ENCODE measurements at places on chromosomes 6 and 20.

GRCh38 chr6:159298840-159299239, 129.6 kb downstream of the FNDC1 start:
- DNase-seq = no peak

- DNase-seq = no peak
Observed at GRCh38 chr6:46555129-46555528, 63.9 kb upstream of the RCAN2 start.

DNA sequence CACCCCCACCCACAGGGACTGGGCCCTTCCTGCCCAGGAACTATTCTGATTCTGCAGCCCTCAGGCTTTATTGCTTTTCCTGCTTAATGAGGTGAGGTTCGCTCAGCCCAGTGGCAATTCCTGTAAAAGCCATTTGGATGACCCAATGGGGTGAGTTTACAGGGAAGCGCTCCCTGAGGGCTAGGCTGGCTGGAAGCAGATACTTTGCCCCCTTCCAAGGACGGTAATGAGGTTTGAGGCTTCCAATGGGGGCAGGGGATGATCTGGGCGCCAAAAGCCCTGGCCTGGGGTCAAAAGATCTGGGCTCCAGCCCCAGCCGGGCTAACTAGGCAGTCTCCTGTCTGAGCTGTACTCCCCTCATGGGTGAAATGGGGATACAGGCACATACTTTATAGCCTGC, 41.8 kb downstream of the RIPOR3 start:
- no peak for DNase-seq

DNA sequence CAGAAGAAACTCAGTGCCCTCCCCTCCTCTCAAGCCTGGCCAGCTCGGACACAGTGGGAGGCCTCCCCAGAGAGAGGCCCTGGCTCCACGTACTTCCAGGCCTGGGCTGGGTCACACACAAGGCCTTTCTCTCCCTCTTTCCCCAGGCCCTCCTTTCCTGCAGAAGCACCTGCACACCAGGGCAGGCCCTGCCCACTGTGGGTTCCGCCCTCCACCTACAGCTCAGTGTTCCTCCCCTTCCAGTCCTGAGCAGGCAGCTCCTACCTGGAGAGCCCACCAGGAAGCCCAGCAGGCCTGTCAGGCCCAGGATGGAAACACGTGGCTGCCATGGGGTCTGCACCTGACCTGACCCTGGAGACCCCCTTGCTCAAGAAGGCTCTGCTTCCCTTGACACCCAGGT, 18.9 kb downstream of the HLA-F start:
- no peak for DNase-seq

DNA sequence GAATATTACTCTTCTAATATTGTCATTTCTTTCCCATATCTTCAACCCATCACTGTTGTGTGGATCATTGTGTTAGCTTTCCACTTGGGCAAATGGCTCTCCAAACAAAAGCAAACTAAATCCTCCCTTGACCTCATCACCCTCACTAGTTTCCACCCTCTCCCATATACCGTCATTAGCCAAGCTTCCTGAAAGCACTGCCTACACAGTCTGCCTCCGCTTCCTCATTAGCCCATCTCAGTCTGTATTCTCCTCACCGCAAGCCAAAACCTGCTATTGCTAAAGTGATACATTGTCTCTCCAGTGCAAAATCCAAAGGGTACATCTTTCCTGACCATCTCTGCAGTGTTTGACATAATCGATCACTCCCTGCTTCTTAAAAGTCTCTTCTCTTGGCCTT, 212.6 kb downstream of the CLIC5 start:
- no peak for DNase-seq

DNA sequence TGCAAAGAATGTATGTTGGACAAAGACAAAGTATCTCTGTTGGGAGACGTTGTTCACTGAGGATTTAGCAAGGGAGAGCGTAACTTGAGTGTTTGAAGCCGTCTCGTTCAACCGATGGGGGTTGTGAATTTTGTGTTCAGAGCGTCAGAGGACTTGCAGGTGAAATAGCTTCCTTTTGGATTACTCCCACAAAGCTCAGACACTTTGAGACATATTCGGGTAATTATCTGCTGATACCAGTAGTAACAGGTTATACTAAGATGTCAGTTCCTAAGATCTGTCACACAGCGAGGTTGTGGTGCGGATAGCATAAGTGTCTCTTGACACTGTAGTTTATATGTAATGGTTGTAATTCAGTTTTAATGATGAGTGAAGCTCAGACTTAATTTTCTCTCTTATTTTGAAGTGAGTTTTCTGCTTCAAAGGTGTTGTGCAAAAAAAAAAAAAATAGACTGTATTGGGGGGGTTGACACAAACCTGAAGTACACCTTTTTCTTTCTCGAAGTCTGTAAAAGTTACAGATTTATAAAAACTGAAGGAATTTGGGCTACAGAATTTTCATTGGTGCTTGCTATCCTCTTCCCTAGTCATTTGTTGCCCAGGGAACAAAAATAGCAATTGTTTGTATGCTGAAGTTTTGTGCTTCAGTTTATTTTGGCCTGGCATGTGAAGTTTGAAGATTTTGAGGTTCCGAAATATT, 1.7 kb downstream of the ASXL1 start:
- DNase-seq = no peak

DNA sequence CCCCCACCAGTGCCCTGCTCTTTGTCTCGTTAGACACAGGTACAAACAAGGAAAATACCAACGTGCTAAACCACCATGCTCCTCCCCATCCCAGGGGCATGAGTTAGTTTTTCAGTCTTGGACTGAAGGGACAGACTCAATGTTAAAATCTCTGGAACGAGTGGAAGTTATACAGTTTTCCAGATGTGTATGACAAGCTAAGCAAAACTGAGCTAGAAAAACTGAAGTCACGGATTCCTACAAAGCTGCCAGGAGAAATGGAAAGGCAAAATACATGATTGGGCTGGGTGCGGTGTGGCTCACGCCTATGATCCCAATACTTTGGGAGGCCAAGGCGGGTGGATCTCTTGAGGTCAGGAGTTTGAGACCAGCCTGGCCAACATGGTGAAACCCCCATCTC, 34.3 kb upstream of the QKI start:
- DNase-seq = no peak

DNA sequence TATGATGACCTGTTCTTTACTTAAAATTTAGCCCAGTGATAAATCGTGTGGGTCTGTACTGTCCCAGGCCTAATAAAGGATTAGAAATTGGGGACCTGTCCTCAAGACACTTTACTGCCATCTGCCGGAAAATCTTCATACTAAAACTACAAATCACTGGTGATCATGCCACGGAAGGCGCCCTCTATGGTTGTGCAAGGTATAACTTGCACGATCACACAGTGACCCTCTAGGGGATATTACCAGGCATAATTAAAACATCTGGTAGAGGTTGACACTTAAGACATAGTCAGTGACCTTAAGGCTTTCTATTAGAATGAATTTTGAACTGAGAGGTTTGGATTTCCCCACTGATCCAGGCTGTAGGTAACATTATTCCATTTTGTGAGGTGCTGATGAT, 172.6 kb downstream of the BMP2 start:
- DNase-seq = peak; percentile 12

DNA sequence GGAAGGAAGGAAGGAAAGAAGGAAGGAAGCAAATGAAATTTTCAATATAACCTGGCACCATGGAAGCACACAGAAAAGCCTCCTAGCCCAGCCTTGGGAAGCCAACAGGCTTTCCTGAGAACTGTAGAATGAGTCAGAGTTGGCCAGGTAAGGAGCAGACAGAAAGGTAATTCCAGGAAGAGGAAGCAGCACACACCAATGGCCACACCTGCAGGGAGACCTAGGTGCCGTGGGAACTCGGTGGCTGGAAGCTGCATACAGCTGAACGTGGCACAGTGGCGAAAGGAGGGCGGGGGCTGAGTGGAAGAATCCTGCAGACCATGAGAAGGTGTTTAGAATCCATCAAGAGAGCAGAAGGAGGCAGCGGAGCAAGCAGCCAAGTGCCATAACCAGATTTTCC, 224.8 kb upstream of the RREB1 start:
- DNase-seq = no peak

DNA sequence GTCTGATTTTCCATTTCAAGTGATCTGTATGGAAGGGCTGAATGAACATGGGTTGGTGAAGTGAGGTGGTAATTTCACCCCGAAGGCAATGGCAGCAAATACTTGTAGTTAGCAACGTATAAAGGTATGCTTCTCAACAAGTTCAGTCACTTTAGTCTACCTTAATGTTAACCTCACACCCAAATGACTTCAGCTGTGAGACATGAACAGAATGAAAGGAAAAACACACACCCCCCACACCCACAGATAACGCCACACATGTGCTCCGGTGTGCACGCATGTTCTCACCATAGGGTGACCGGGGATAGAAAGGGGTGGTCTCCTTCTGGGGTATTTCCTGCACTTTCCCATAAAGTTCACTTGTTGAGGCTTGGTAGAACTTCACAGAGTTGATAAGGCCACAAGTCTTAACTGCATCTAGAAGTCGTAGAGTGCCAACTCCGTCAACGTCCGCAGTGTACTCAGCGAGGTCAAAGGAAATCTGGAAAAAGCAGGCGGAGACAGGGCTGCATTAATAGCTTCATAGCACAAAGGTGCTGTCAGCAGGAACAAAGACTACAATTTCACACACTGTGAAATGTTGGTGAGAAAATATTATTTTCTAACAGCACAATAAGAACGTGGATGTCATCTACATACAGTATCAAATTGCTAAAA, 284.8 kb downstream of the GMDS start:
- no peak for DNase-seq

- no peak for DNase-seq
Observed at GRCh38 chr6:161536224-161536630, 262.4 kb upstream of the AGPAT4 start.

DNA sequence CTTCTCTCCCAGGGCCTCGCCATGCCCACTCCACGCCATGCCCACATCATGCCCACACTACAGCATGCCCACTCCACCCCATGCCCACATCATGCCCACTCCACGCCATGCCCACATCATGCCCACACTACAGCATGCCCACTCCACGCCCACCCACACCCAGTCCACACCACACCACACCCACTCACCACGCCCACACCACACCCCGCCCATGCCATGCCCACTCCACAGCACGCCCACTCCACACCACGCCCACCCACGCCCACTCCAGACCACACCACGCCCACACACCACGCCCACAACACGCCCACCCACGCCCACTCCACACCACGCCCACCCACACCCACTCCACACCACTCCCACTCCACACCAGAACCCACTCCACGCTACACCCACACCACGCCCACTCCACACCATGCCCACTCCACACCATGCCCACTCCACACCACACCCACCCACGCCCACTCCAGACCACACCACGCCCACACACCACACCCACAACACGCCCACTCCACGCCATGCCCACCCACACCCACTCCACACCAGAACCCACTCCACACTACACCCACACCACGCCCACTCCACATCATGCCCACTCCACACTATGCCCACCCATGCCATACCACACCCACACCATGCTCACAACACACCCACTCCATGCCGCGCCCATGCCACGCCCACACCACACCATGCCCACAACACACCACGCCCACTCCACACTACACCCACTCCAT, 88.6 kb downstream of the ERMARD start:
- DNase-seq = no peak

DNA sequence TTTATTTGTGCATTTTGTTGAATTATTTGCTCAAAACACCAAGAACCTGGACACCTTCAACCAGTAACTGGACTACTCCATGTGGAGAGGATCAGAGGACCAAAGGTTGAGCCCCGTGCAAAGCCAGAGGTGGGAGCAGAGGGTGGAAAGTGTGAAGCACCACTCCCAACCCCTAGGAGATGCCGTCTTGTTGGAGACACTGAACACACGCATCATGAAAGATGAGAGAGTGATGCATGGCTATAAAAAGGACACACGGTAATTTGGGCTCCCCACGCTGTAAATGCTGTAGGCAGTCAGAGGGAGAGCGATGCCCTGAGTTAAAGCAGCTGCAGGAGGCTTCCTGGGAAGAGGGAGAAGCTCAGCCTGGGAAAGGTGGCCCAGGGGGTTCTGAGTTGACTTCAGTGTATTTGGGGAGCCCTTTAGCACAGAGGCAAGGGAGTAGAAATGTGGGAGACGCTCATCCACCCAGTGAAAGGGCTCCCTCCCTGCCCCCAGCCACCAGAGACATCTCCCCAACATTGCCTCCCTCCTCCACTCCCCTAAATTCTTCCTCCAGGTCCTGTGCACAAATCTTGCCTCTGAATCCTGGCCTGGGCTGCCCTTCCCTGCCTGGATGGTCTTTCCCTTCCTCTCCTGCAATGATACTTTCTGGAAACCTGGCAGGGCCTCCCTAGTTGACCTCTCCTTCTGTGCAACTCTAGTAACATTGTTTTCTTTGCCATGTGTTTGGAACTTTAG, 55.8 kb upstream of the IYD start:
- no peak for DNase-seq

DNA sequence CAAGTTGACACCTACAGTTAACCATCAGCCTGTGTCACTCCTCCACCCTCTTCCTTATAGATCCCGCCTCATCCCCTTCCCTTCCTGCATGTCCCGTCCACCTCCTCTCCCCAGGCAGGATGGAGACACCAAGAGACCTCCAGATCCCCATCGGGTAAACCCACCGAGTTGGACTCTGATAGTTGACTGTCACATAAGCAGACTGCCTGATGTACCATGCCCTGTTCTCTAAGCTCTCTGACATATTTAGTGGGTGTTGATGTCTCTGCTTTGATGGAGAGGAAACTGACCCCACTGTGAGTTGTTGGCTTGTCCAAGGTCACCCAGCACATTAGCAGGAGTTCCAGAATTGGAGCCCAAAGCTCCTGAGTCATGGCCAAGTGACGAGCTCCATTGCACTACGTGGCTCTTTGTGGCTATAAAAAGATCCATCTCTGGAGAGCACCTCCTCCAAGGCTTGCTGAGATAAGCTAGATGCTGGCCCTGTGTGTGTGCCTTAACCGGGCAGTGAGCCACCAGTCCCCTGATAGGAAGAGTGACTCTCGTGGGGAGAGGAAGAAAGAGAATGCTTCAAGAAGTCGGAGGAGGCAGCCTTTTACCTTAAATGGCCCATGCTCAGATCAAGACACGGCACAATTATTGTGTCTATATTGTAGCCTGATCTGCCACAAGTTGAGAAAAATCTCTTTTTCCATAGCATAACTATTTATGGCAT, 236.0 kb upstream of the ECI2 start:
- no peak for DNase-seq

Data from NCI-H1436 treated with DMSO at 0.1 percent for 48 hours (cell line).